ENCODE measurements at places on chromosomes 5 and 9. TPM values are rescaled to one million over a fixed set of nuclear protein-coding genes. Genes with fewer than 3 reads are reported as not detected.

The SLC6A19 gene
- 179 TPM for total RNA-seq

- no peak for DNase-seq
Measured at GRCh38 chr9:79213417-79214125, 358.2 kb upstream of the TLE4 start.

DNA sequence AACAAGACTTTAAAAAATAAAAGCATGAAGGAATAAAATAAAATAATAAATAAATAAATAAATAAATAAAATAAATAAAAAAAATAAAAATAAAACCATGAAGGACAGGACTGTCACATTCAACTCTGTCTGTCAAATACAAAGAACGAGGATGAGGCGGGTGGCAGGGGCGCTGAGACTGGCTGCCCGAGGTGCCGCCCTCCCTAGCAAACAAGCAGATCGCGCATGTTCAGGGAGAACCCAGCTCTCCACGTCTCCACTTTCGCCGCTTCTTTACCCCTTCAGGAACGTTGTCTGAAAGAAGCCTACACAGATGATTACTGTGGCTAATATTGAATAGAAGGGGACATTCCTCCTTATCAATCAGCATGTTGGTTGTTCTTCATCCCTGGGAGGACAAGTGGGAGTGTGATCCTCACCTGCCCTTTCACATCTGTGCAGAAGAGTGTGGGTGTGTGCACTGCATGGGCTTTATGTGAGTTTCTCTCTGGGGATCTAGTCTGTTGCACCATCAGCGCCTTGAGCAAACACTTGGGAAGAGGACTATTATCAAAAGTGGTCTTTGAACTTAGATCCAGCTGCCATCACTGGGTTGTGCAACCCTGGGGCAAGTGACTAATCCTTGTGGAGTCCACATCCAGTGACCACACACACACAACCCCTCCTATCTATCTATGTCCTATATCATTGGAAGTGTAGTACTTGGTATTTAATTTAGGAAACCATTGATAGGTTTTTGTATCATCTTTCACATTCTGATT is 399.2 kb downstream of the IRX2 start:
- DNase-seq = no peak

DNA sequence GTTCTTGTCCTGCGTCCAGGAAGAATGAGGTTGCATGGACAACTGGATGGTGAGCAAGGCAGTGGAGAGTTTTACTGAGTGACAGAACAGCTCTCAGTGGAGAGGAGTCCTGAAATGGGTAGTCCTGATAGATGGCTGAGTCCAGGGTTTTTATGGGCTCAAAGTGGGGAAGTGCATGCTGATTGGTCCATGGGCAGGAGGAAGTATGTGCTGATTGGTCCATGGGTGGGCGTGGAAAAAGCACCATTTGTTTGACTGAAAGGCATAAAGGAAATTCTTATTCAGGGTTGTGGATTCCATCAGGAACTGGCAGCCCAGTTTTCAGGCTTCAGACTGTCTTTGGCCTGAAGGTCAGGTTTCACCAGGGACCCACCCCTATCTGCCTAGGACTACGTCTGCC is 10.6 kb downstream of the FSD1L start:
- DNase-seq = no peak

DNA sequence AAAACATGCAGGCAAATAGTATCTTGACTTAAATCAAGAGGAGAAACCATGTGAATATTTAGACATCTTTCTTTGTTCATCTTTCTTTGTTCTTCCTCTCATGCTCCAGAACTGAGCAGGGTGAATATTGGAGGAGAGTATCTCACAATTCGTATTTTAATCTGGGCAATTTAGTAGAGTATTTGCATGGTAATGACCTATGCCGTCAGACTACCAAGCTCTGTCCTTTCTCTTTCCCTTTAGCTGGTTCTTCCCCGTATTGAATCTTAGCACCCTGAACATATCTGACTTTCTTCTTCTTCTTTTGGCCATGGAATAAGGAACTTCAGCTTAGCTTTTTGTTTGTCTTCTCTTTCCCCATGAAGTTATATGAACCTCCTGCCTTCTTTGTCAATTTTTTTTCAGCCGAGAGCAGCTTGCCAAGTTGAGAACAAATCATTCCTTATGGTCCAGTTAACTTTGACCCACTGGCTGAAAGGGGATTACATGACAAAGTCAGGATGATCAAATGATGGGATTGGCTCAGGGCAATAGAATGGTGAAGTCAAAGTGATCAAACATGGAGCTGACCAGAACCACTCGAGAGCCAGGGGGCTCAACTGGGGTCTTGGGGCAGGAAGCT is 95.8 kb downstream of the DAPK1 start:
- no peak for DNase-seq

The DAPK1 gene
- 179 TPM for total RNA-seq
